Fibroblast of villous mesenchyme (primary cell): ENCODE measurements at places on chromosomes 2 and 18. TPM values are rescaled to one million over a fixed set of nuclear protein-coding genes. Genes with fewer than 3 reads are reported as not detected.

DNA sequence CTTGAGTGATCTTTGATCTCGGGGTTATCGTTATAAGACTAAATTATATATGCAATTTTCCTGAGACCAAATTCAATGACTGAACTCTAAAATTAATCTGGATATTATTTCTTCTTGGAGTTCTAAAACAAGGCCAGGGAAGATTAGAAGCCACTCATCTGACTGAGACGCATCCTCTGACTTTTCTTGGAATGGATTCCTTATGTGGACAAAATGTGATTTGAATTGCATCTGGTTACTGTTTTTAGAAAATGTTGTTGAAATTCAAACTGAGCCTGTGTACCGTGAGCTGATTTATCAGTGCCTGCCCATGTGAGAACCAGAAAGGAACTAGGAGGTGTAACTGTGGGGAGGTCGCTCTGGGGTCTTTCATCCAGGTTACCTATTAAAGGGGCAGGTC is 330.8 kb downstream of the OSR1 start:
- DNase-seq: no peak

DNA sequence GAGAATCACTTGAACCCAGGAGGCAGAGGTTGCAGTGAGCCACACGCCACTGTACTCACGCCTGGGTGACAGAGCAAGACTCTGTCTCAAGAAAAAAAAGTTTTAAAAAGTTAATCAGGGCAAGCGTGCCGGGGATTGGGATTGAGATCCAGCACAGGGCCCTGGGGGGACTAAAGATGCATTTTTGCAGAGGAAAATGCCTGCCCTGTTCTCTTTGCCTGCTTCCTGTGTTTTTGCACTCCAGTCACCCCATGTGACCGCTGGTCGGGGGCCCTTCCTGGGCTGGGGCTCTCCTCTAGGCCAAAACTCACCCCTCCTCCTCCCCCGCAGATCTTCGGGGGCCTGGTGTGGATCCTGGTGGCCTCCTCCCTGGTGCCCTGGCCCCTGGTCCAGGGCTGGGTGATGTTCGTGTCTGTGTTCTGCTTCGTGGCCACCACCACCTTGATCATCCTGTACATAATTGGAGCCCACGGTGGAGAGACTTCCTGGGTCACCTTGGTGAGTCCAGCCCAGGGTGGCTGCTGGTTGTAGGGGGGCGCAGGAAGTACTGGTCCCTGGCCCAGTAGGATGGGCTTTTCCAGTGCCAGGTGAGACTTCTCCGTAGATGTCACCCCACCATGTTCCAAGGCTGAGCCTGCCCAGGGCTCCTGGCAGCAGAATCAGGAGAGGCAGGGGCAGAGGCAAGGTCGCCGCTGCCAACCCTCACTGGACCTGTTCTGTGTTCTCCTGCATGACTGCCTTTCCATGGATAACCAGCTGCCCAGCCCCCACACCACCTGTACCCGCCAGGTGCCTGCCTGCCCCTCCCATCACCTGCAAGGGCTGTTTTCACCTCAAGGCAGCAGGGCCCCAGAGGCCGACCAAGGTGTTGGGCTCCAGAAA is 22.4 kb downstream of the MAL start:
- DNase-seq: no peak

DNA sequence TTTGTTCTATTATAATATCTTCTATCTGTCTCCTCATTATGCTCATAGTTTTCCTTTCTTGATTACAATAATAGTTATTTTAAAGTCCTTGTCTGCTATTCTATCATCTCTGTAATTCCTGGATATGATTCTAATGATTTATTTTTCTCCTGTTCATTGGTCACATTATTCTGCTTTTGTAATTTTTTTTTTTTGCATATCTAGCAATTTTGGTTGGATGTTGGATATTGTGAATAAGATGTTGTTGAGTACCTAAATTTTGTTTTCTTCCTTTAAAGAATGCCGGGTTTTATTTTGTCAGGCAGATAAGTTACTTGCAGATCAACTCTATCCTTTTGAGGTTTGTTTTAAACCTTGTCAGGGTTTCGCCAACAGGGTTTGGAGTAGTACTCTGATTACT is 25.2 kb downstream of the KATNAL2 start:
- DNase-seq: no peak

DNA sequence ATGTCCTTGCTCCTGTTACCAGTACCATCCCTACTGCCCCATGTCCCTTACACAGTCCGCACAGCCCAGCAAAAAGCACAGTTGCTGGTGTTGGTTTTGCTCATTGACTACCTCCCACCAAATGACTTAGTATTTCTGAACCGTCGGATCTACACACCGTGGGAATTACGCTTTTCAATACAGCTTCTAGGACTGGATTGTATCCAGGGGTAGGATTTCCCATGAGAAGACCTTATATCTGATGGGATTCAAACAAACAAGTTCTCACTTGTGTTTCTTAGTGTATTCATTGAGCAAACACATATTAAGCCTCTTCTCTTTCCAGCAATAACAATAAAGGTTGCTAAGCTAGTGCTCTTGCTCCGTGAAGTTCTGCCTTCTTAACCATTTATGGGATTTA is 25.8 kb downstream of the TRAPPC12 start:
- no peak for DNase-seq

- no peak for DNase-seq
Measured at GRCh38 chr18:9354256-9354655, 19.7 kb downstream of the TWSG1 start.

DNA sequence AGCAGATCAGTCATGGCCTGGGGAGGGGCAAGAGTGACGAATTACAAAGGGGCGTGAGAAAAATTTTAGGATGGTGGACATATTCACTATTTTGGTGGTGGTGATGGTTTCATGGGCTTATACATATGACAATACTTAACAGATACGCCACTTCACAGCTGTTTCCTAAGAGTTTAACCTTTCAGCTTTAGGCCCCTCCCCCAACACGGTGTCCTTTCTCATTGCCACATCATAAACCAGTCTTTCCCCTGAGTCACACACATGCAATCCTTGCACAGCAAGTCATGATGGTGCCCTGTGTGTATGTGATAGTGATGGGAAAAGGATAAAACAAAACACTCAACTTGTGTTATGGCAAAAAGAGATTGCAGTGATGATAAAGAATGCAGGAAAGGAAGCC is 47.6 kb upstream of the IL1R1 start:
- DNase-seq: peak; percentile 99

GRCh38 chr2:145344076-145344724 is 824.3 kb upstream of the ZEB2 start:
- DNase-seq: no peak

DNA sequence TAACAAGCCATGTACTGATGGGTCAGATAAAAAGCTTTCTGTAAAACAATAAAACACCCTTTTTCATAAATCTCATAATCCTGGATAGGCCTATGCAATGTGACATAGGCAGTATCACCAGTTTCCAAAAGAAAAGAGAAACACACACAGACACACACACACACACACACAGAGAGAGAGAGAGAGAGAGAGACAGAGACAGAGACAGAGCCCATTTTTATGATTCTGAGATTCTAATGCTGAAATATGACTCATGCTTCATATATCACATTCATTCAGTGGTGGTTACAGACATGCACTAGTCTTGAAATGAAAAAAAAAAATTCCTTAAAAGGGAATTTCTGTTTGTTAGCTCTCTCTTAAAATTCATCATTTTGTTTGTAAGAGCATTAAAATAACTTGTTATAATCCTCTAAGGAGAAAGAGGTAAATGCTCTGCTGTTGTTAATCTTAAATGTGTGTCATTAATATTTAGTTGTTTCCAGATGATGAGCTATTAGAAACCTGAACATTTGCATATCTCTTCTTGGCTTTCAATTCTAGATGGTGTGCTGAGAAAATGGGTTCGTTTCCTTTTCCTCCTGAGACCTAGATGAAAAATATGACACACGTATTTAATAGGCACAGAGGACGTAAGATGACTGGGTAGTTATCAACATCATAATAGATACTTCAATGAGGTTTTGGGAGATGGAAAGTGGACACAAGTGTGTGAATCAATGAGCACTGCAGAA is 1598.7 kb upstream of the ACVR2A start:
- peak; percentile 31 for DNase-seq

DNA sequence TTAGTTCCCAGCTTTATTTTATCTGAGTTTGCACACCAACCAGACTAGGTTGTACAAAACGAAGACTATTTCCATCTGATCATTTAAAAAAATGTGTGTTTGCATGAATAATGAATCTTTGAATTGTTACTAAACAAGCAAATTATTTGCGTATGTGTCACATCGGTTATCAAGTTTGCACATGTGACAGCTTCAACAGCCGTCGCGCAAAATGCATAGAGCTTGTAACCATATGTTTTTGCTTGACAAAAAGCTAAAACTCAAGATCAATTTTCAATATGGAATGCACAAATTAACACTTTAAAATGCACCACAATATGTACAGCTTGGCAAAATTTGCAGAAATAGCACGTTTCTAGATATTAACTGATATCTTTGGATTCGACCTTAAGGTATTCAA is 184.1 kb downstream of the PTGR3 start:
- no peak for DNase-seq

DNA sequence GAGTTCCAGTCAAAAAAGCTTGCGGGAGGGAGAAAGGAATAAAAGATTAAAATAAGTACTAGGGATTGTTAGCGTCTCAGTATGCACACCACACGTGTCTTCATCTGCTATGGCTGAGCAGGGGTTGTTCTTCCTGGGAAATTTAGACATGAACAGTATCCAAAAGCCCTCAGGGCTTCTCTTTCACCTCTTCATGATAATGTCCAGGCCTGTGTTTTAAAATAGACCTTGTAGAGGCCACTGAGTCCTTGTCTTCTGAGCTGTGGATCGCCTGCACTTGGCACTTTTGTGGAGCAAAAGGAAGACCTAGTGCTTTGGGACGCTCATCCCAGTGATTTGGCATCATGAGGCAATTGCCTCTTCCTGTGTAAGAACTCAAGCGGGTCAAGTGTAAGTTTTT is 52.4 kb downstream of the CFAP221 start:
- no peak for DNase-seq

DNA sequence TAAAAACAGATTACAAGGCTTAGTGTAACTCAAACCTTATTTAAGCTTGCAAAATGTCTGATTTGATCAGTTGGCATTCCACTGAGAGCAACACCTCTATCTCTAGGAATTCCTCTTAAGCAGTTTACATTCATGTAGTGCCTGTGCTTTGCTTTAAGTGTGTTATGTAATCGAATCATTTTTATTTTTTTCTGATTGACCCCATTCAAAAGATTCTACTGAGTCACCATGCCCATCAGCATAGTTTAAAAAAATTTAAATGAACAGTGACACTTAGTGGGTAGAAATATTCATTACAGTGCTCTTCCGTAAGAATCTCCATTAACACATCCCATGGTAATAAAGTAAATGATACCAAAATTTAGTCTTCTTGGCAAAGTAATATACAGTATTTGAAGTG is 67.8 kb upstream of the SLC4A10 start:
- peak; percentile 6 for DNase-seq

GRCh38 chr2:61463769-61464475 is 7.0 kb downstream of the USP34 start:
- DNase-seq: no peak

DNA sequence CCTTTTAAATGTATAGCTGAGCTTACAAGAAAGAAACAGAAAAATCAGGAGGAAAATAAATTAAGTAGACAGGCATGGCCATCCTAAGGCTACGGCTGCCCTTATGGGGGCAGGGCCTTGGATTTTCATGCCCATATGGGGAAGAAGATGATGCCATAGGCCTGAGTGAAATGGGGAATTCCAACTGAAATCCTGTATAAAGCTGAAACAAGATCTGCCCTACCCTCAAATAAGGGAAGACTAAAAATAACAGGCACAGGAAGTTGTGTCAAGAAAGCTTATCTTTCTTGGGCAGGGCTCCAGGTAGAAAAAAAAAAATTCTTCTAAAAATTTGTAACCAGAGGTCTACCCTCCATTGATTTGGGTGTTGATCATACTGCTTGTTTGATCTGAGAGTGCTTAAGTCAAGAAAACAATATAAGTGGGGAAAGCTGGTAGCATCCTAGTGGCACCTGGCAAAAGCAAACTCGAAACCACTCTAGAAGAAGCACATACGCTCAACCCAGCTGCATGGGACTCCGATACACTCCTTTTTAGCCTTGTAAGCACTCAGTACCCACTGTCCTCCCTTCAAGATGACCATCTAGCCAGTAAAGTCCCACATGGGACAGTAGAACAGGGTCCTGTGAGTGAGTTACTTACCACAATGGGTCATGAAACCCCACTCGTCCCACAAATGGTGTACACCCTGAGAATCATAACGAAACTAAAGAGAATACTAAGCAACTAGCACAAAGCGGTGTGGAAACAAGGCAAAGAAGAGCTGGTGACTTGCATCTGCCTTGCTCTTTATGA is 22.3 kb downstream of the DNAH7 start:
- no peak for DNase-seq

DNA sequence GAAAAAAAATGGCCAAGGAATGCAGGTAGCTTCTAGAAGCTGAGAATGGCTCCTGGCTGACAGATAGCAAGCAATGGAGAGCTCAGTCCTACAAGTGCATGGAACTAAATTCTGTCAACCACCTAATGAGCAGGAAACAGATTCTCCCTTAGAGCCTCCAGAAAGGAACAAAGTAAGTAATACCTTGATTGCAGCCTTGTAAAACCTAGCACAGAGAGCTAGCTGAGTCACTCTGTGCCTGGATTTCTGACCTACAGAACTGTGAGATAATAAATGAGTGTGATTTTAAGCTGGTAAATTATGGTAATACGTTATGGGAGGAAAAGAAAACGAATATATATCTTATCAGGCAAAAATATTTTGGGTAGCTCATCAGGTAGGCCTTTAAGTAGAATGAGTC is 7.4 kb upstream of the LNPK start:
- no peak for DNase-seq

- peak; percentile 22 for DNase-seq
Measured at GRCh38 chr18:44765456-44765855, 84.8 kb downstream of the SETBP1 start.

The DUSP2 gene
- 0.86 and 2.3 TPM in 2 replicates for total RNA-seq

The ASPRV1 gene
- total RNA-seq: under 0.01 and 0.43 TPM in 2 replicates

The HOXD4 gene
- total RNA-seq: 5.5 and 7.8 TPM in 2 replicates

The ANKRD30BL gene
- total RNA-seq: not detected in 2 replicates

The CRYGC gene
- not detected in 2 replicates for total RNA-seq

The SFTPB gene
- not detected in 2 replicates for total RNA-seq

The CCDC93 gene
- 21.9 and 28.1 TPM in 2 replicates for total RNA-seq

The GALNT3 gene
- total RNA-seq: 1.3 and 4.3 TPM in 2 replicates

The CFAP65 gene
- not detected in 2 replicates for total RNA-seq
